ENCODE measurements at places on chromosomes 12 and 14.

- DNase-seq = no peak
These were observed 34.7 kb upstream of the CDKN3 start for GRCh38 chr14:54362089-54362504.

DNA sequence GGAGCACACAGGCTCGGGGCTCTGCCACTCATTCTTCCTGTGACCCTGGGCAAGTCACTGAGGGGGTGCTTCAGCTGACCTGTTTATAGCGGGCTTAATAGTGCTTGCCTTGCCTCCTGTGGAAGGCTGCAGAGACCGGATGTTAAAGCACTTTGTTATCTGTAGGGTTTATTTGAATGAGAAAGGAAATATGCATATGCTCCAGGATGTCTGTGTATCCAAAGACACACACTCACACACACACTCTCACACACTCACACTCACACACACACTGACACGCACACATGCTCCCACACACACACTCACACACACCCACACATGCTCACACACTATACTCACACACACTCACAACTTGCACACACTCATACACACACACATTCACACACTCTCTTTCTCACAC, 56.1 kb upstream of the DDX11 start:
- no peak for DNase-seq

DNA sequence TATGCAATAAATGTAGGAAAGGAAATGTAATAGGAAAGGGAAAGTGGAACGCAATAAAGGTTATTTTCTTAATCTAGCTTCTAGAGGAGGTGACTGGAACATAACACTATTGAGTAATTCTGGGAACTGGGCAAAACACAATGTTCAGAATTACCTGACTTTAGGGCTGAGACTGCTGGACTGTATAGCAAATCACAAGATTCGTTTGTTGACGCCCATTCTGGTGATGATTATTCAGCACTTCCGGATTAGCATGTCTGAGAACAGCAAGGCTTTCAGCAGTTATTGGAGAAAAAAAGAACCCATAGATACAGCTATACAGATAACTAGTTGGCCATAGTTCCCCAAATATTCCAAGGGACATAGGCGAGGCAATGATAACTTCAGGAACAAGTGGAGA, 2.3 kb upstream of the KLRD1 start:
- no peak for DNase-seq

DNA sequence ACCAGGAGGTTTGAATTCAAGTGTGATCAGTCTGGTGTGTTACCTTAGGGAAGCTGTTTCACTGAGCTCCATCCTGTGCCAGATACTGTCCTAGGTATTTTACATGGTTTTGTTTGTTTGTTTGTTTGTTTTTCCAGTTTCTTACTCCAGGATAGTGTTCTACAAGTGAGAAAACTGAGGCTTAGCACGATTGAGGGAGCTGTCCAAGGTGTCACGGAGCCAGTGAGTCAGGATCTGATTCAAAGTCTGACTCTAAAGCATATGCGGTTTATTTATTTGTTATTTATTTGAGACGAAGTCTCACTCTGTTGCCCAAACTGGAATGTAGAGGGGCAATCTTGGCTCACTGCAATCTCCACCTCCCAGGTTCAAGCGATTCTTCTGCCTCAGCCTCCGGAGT, 79.7 kb upstream of the GNG2 start:
- peak; percentile 30 for DNase-seq

GRCh38 chr14:54085232-54085761, 128.7 kb upstream of the BMP4 start:
- DNase-seq = peak; percentile 79
